K562 (cell line): ENCODE measurements at places on chromosomes 1 and 21. TPM values are rescaled to one million over a fixed set of nuclear protein-coding genes. Genes with fewer than 3 reads are reported as not detected.

DNA sequence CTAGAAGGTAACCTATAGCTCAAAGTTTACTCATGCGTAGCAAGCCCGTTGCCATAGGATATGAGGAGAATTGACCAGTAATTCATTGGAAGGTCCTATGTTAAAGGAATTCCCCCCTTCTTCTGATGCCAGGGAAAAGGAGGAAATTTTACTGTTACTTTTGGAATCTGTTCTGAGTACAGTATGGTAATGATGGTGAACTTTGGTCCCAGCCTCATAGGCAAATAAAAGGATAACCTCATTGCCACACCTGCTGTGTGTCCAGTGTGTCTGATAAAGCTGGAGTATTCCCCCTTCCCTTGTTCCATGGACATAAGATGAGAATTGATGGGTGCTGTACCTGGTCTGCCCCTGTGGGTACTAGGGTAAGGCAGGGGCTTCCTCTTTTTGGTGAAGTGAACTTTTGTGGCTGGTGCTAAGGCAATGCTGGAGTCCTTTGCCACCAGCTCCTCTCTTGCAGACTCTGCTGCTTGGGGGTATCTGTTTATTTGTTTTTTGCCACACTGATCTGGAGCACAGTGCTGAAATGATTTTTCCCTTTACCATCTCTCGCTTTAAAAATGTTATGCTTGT is 22.2 kb downstream of the MPZ start:
- H3K4me3 ChIP-seq: no peak overlapping the region
- no peaks in the 10 kb centered on the region for H3K36me3 ChIP-seq
- DNase-seq: no peak
- no peak overlapping the region for H3K27ac ChIP-seq
- H3K27me3 ChIP-seq: peaks cover 10% of the 10 kb centered on the region

GRCh38 chr1:61110554-61110953 is 28.2 kb downstream of the NFIA start:
- H3K27ac ChIP-seq: no peak overlapping the region
- peaks cover 7% of the 10 kb centered on the region for H3K4me1 ChIP-seq
- no peaks in the 10 kb centered on the region for H3K27me3 ChIP-seq

DNA sequence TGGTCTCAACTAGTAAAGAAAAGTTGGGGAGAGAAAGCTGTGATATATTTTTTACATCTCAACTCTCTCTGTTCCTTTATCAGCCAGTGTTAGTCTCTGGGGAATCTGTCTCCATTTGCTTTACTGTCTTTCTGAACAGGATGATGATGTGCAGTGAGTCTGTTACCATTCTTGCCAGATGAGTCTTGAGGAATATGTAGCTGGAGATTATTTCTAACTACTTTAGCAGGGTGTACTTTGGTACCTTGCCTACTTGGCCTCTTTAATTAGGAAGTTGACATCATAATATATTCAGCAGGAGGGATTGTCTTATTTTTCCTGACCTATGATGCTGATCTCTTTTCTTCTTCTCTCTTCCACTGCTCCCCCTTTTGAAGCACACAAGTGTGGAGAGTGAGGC is 15.7 kb upstream of the HAX1 start:
- H3K4me3 ChIP-seq: no peak overlapping the region
- DNase-seq: no peak
- H3K36me3 ChIP-seq: peaks cover 99% of the 10 kb centered on the region
- H3K27me3 ChIP-seq: no peaks in the 10 kb centered on the region
- no peaks in the 10 kb centered on the region for H3K4me1 ChIP-seq

DNA sequence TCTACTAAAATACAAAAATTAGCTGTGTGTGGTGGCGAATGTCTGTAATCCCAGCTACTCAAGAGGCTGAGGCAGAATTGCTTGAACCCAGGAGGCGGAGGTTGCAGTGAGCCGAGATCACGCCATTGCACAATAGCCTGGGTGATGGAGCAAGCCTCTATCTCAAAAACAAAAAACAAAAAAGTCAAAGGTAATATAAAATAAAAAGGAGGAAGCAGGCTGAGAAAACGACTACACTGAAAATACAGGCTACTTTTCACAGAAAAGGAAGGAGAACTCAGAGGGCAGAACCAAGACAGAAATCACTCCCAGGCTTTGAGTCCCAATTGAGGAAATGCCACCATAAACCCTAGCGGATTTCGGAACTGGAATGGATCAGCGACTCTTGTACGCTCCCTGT is 5.9 kb upstream of the A3GALT2 start:
- DNase-seq: no peak
- H3K4me1 ChIP-seq: no peaks in the 10 kb centered on the region
- no peak overlapping the region for H3K4me3 ChIP-seq
- no peak overlapping the region for H3K27ac ChIP-seq

DNA sequence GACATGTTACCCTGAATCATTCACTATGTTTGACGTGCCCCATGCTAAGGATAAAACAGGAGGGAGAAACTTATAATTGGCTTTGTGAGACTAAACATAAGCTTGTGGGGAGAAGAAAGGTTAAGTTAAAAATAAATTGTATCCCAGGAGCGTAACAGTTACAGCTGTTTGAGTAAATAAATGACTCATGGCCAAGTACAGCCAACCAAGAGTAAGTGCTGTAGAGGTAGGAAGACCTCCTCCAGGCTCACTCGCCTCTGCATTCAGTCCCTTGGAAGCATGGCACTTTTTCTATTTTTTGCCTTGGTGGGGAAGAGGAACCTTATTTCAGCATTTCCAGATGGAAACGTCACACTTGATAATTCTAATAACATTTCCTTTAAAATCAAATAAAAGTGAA is 116.5 kb downstream of the ZP4 start:
- no peak overlapping the region for H3K27ac ChIP-seq
- no peak overlapping the region for H3K4me3 ChIP-seq
- H3K4me1 ChIP-seq: no peaks in the 10 kb centered on the region

GRCh38 chr21:40672602-40673001 is 174.4 kb downstream of the DSCAM start:
- H3K4me1 ChIP-seq: no peaks in the 10 kb centered on the region
- no peak overlapping the region for H3K4me3 ChIP-seq
- H3K36me3 ChIP-seq: no peaks in the 10 kb centered on the region
- H3K27me3 ChIP-seq: no peaks in the 10 kb centered on the region

GRCh38 chr21:31395268-31395667 is 51.2 kb upstream of the TIAM1 start:
- DNase-seq: no peak
- peaks cover 28% of the 10 kb centered on the region for H3K27me3 ChIP-seq
- no peaks in the 10 kb centered on the region for H3K36me3 ChIP-seq
- no peaks in the 10 kb centered on the region for H3K4me1 ChIP-seq
- no peak overlapping the region for H3K27ac ChIP-seq

GRCh38 chr1:153119491-153119971 is 6.2 kb upstream of the SPRR2F start:
- DNase-seq: peak; percentile 28
- no peaks in the 10 kb centered on the region for H3K36me3 ChIP-seq
- H3K4me3 ChIP-seq: no peak overlapping the region
- peak overlapping the region; percentile 66 for H3K27ac ChIP-seq

DNA sequence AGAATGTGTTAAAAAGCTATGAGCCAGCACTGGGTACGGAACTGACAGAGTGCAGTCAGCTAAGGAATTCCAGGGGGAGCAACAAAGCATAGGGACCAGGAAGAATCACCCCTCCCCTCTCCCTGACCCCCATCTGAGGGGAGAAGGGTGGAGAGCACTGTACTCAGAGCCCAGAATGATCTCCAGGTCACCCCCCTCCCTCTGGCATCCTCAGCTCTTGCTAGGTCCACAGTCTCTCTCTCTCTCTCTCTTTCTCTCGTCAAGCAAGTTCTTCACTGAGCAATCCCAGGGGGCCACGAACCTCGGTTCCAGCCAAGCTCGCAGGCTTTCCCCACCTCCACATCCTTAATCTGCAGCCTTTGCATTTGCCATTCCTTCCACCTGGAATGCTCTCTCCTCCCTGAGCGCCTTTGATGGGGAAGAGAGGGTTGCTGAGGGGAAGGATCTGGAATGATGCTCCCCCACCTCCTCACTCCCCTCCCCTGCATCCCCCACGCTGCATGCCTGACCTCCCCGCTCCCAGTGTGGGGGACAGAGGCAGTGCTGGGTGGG is 6.7 kb upstream of the WASF2 start:
- no peak for DNase-seq
- H3K27ac ChIP-seq: no peak overlapping the region
- H3K36me3 ChIP-seq: no peaks in the 10 kb centered on the region
- no peaks in the 10 kb centered on the region for H3K27me3 ChIP-seq

GRCh38 chr1:80989455-80989854 is 811.3 kb upstream of the ADGRL2 start:
- no peaks in the 10 kb centered on the region for H3K27me3 ChIP-seq
- no peaks in the 10 kb centered on the region for H3K36me3 ChIP-seq
- H3K4me1 ChIP-seq: no peaks in the 10 kb centered on the region
- DNase-seq: no peak
- H3K4me3 ChIP-seq: no peak overlapping the region
- H3K27ac ChIP-seq: no peak overlapping the region

- peaks cover 28% of the 10 kb centered on the region for H3K27me3 ChIP-seq
- no peaks in the 10 kb centered on the region for H3K4me1 ChIP-seq
- no peak for DNase-seq
- no peak overlapping the region for H3K27ac ChIP-seq
These were observed 139.3 kb downstream of the PGBD5 start for GRCh38 chr1:230286890-230287269.

The MIA3 gene
- 64.9 and 67.5 TPM in 2 replicates for total RNA-seq

The CFHR1 gene
- total RNA-seq: 0.18 TPM in 1 of 2 replicates, not detected in the other

The CYP4Z1 gene
- not detected in 2 replicates for total RNA-seq
